ENCODE measurements at places on chromosomes 6 and 20.
A peak's percentile ranks its signal among the peaks of the same experiment; 100 is the strongest.

DNA sequence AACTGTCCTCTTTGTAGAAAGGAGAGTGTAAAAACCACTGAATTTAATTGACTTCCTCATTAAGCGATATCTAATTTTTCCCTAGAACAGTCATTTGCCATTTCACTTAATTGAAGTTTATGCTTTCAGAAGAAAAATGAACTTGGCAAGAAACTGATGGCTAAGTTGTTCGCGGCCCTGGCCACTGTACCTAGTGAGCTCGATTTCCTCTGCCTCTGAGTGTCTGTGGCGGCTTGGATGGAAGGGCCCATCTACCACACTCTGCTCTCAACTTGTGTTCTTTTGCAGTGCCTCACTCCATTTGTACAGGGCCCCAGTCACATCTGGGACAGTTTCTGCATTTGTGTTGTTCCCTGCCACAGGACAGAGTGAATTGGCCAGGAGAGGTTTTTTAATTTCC lies 102.9 kb downstream of the BCAS1 start:
- DNase-seq, result no peak

DNA sequence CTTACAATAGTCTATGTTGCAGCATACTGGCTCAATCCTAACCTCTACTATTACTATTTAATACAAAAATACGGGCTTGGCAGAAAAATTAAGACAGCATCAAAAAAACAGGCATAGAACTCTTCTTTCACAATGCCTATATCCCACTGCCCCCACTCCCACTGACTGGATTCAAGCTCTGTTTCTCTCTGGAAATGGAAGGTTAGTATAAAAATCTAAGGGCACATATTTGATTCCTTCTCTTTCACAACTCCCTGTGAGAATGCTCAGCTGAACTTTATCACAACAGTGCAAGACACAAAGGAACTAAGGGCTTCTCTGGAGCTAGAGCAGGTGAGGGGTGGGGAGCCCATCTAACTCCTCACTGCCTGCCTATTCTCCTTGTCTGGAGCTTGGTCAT lies 258.4 kb upstream of the FAM83B start:
- no peak for DNase-seq

DNA sequence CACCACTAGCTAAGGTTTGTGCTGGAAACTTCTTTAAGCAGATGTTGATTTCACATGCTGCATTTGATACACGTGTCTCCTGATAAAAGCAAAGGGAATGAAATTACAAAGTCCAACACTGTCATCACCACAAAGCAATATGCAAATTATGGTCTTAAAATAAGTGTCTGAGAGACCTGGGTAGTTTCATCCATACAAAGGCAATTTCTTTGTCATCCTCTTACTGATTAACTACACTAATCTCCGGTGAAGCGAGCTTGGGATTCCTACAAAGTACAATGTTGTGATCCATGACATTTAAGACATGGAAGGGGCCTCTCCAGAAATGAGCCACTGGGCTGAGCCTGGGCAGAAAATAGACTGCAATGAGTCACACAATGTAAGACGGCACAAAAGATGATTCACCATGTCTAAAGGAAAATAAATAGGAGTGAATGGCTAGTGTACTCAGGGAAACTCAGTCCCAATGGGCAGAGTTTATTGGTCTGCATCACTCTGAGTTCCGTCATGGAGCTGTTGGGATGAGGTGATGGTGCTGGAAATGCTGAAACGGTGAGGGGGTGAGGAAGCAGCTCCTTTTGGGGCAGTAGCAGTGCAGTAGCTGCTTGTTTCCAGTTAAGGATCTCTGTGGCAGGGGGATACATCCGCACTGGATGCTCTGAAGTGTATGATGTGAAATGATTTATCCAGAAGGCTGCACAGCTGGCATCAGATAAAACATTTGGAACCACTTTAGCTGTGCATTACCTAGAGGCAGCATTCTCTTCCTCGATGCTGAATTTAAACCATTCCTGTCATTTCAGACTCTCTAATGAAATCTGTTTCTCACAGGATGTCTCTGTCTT lies 103.3 kb downstream of the IBTK start:
- DNase-seq, result no peak

DNA sequence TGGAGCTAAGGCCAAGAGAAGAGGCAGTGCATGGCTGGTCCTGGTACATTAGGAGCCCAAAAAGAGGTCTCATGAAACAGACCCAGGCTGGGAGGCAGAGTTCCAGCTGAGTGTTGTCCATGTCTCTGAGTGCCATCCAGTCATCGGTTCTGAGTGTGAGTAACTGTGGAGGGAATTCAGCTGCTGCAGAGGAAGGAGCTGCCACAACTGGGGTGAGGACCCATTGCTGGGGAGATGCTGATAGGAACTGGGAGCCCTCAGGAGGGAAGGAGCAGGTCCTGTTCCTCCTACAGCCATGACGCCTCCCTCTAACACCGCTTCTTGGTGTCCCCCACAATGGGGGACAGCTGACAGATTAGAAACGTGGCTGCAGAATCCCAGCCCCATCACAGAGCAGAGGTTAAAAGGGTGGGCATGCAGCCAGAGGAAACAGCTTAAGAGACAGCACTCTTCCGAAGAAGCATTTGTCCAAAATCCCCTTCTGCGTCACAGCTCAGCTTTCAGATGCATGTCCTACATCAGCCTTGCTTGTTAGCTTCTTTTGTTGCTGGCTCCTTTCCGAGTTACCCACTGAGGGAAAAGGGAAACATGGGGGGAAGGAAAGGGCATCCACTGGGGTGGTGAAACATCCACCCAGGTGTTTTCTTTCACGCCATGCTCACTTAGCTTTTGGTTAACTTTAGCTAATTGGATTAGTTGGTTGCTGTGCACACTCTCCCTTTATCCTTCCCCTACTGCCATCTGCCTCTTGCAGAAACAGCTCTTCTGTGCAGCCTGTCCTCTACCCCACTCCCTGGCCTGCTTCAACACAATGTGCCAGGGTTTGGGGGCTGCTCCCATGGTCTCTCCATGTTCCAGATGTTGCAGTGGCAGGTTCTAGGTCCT lies 239.2 kb downstream of the SYNDIG1 start:
- DNase-seq, result no peak

DNA sequence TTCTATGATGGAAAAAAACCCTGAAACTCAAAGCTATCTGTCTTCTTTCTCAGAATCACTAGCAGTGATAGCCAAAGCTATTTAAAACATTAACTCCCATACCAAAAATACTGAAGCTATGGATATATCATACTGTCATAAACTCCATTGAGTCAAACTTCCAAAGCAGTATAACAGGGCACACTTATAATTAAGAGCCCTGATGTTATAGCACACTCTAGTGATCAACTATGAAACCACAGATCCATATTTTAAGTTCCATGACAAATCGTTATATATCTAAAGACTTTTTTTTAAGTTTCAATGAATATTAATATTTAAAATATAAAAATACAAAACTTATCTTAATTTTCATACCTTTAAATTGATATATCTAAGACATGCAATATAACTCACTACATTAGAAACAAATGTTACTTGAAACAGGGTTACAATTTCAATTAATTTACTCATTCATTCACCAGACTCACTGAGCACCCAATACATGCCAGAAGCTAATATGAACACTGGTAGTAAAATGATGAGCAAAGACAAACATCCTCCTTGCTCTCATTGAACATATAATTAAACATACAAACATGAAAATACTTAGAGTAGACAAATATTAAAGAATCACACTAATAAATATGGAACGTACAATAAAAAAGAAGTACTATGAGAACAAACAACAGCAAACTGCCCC lies 69.3 kb downstream of the IBTK start:
- no peak for DNase-seq

DNA sequence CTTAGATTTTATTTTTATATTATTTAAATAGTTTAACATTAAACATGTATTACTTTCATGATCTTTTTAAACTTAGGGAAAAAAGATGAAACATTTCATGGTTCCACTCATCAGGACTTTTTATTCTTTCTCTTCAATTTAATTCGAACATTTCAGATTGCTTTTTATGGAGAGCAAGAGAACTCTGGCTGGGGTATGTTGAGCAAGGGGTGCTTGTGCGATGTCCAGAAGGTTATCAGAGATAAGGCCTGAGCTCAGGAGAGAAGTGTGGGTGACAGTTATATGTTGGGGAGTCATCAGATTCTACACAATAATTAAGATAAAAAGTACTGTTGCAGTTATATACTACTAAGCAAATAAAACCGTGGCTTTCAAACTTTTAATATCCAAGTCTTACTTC lies 37.5 kb downstream of the FKBP5 start:
- no peak for DNase-seq

- DNase-seq, result no peak
These were observed 131.1 kb upstream of the MYLIP start for GRCh38 chr6:15997586-15998388.

GRCh38 chr6:157791450-157791849 lies 31.6 kb upstream of the SNX9 start:
- no peak for DNase-seq

GRCh38 chr20:3312940-3313682 lies 74.1 kb upstream of the SLC4A11 start:
- no peak for DNase-seq

DNA sequence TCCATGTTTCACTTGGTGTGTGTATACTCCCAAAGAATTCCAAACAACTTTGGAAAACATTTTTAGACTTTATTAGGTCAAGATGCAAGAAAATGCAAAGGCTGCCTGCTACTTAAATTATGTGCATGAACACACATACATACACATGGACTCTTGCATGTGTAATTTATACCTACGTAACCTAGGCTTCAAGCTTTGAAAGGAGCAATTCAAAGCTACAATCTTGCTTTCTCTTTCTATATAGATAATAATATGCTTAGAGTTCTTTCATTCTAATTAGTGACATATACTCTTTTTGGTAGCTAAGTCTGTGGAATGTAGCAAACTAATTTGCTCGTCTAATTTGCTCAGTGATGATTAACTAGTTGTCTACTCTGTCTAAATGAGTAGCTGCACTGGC lies 146.5 kb downstream of the EPHA7 start:
- DNase-seq, result no peak

GRCh38 chr20:46121184-46121930 lies 3.2 kb downstream of the CD40 start:
- DNase-seq, result no peak

DNA sequence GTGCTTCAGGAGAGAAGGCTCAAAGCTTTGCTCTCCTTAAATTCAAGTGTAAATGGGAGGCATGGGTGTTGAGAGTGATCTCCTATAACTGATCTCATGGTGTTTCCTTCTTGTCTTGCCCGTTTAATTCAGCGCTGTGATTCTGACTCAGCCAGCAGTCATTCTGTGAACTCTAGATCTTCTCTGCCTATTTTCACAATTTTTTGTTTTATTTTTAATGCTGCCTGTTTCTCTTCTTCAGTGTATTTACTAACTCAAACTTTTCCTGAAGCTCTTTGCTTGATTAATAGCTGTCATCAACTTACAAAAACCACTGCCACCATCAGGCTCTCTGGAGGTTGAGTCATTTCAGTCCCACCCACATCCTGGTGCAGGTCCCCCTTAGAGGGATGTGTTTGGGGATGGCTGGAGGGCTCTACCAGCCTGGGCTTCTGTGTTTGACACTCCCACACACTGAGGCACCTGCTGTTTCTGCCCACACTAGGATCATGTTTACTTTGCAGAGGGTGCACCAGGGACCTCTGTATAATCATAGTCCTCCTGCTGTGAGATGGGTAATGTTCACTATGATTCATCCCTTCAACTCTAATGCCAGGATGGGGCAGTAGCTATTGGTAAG lies 94.0 kb downstream of the SHLD1 start:
- DNase-seq, result no peak

DNA sequence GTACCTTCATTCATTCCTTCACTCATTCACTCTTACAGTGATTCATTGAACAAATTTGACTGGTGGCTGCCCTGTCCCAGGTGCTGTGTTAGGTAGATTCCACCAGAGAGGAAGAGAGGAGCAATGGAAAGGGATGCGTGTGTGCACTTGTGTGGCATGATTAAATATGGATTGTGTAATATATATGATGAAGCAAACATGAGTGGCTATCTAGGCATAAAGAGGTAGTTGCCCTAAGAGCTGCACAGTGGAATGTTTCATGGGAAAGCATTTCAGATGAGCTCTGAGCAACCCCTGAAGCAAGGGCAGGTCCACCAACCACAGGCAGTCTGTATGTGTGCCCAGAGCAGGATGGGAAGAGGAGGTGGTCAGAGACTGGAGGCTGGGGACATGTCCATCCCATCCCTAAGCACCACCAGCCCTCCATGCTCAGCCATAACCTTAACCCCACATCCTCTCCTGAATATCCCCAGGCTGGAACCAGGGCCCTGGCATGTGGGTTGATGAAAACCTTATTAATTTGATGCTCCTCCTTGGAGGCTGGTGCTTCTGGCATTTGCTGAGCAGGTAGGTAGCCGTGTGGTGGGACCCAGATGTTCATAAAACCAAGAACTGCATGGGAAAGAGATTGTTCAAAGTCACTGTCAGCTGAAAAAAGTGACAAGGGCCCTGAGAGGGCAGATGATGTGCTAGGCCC lies 226.2 kb downstream of the SYNDIG1 start:
- DNase-seq, result no peak

DNA sequence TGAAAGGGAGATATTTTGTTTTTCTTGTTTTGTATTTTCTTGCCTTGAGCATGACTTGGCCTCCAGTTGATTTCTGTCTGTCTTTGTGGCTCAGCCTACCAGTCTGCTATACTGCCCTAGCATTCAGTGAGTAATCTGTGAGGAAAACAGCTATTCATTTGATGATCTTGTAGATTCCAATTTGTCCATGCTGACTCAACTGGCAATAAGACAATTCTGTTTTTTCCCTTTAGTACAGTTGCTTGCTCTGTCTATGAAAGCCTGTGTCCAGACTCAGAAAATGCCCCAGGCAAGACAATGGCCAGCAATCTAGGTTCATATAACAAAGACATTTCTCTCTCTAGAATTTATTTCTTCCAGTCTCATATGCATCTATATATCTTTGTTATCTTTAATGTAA lies 10.9 kb upstream of the SOX4 start:
- no peak for DNase-seq

GRCh38 chr6:158539881-158540280 lies 20.0 kb upstream of the TMEM181 start:
- DNase-seq, result no peak

DNA sequence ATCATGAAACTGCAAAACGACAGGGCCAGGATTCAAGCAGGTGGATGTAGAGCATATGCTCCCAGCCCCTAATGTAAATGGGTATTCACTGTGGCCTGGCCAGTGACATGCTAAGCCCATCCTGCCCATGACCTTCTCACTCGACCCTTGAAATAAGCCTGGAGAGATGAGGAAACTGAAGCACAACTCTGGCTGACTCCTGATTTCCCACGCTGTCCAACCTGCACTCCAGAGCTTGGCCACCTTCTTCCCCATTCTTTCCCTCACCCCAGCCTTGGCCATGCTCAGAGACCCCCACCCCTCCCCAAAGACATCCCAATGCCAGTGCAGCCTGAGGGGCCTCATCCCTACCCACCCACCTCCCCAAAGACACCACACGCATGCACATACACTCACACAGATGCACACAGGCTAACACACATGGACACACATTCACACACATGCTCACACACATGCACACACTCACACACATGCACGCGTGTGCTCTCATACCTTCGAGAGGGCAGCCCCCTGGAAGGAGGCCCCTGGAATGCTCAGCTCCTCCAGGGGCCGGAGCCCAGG lies 12.4 kb downstream of the TFEB start:
- peak; percentile 5 for DNase-seq

GRCh38 chr6:5025911-5026819 lies 22.3 kb upstream of the RPP40 start:
- DNase-seq, result peak; percentile 42

Measured in globus pallidus (tissue), 1 donor.